ENCODE measurements at places on chromosomes 16 and 17.
A peak's percentile ranks its signal among the peaks of the same experiment; 100 is the strongest.

- no peak for DNase-seq
These were observed 35.8 kb downstream of the TEKT5 start for GRCh38 chr16:10658943-10659342.

DNA sequence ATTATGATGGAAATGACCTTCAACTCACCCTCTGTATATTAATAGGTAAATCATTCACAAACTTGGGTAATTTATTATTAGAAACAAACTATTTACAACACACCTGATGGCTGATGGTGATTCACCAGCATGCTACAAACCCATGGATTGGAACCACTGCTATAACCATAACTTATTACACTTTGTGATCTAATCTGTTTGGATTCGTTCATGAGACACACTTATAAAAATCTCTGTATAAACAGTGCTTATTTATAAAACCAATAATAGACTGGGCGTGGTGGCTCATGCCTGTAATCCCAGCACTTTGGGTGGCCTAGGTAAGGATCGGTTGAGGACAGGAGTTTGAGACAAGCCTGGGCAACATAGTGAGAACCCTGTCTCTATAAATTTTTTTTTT lies 16.0 kb downstream of the SMIM36 start:
- DNase-seq = no peak

DNA sequence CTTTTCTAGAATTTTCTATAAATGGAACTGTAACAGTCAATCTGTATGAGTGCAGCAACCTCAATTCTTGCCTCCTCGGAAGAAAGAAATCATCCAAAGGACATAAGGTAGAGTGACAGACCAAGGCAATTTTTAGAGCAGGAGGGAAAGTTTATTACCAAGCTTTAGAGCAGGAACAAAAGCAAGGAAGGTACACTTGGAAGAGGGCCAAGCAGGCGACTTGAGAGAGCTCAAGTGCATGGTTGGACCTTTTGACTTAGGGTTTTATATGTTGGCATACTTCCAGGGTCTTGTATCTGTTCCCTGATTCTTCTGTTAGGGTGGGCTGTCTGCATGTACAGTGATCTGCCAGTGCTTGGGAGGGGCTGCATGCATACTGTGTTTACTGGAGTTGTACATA lies 50.3 kb downstream of the SCNN1G start:
- no peak for DNase-seq

DNA sequence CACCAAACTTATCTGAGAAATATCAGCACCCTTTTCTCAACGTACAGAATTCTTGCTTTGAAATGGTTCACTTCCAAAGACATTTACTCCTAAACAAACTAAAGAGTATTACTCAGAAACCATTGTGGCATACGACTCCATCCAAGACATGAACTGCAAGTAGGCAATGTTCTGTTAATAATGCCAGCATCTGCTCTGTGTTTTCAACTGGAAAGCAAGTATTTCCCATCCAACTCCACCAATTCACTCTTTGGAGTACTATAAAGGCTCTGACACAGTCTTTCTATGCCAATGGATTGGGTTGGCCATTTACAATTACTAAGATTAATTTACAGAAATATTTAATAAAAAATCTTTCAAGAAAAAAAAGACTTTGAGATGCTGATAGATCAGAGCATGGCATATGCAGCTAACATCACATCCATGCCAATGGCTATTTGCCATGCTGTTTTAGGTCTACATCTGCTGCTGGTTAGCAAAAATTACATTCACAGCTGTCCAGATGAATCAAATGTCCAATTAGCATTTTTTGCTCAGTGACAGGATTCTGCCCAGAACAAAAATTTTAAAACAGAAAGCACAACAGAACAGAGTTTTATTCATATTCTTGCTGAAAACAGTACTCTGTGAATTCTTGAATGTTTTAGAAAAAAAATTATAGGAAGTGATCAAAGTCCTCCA lies 65.9 kb upstream of the HLF start:
- DNase-seq = no peak

- DNase-seq = no peak
These were observed 723 bp downstream of the NTHL1 start for GRCh38 chr16:2046893-2047329.

DNA sequence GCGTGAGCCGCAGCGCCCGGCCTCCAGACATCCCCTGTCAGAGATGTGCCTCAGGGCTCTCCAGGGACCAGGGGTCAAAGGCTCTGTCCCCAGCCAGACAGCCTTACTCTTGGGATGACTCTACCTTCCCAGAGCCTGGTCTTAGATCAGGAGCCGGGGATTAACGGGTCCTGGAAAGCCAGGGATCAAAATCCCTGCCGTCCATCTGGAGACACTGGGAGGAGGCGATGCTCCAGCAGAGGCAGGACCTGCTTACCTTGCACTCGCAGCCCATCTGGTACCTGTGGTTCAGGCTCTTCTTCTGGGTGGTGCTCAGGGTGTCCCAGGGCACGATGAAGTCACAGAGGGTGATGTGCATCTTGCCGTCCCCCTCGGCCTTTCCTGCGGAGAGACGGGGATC lies 16.7 kb upstream of the USP36 start:
- DNase-seq = no peak

DNA sequence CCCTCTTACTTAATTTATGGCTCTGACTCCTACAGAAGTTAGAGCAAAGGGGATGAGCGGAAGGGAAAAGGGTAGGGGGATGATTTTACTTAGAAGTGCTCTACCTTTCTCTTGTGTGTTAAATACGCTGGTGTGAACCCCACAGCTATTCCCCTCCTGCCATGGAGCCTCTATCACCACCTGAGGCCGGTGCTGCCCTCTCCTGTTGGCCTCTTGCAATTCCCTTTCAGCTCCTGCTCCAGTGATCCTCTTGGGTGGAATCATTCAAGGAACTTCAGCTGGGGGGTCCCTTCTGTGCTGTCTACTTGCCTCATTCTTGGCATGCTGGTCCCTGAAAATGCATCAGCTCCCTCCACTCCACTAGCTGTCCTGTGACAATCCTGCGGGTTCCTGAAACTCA lies 41.8 kb upstream of the CDH8 start:
- no peak for DNase-seq

DNA sequence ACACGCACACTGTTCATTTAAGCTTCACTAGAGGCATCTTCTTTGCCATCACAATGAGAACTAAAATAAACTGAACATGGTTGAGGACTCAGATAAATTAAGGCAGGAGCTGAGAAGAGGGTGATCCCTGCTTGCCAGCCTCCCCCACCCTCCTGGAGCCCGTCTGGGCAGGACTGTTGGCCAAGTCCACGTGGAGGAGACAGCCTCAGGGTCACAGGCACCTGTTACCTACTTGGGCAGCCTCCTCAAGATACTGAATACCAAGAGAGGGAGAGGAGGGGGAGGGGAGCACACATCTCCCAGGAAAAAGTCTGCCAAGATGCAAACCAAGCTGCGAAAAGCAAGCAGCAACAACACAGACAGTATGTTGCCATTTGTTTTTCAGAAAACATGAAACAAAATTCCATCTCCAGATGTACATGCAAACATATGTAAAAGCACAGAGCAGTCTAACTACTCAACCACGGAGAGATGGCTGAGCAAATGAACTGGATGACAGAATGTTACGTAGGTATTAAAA lies 67.4 kb downstream of the SLC39A11 start:
- DNase-seq = no peak

- no peak for DNase-seq
These were observed 7.0 kb upstream of the CCNF start for GRCh38 chr16:2422123-2422867.

DNA sequence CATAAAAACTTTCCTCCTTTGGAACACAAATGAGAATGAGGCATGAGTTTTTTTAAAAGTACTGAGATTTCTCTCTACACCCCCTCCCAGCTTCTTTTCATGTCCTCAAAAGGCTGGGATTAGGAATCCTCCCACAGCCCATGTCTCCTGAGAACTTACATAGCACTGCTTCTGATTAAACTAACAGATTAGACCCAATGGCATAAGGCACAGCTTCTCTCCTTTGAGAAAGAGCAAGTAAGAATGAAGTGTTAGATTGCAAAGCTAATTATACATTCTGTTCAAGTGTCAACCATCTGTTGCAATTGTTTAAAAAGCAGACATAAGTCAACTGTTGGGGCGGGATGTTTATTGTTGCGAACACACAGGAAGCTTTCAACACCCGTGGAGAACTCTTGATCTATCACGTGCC lies 715.1 kb downstream of the CDH11 start:
- DNase-seq = no peak

- DNase-seq = no peak
These were observed 23.9 kb downstream of the SRCAP start for GRCh38 chr16:30722916-30723315.

DNA sequence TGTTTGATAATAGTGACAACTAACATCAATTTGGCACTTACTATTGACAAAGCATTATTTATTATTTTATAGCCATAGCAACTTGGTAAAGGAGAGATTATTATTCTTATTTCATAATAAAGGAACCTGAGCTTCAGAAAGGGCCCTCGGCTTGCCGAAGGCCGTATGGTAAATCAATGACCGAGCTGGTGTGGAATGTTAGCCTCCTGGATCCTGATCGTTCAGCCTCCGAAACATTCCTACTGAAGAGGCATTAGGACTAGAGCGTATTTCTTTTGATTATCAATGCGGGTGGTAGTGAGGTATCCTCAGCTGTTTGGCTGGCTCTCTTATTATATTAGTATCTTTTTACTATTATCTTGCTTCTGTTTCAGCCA lies 199.3 kb upstream of the TBX2 start:
- no peak for DNase-seq

DNA sequence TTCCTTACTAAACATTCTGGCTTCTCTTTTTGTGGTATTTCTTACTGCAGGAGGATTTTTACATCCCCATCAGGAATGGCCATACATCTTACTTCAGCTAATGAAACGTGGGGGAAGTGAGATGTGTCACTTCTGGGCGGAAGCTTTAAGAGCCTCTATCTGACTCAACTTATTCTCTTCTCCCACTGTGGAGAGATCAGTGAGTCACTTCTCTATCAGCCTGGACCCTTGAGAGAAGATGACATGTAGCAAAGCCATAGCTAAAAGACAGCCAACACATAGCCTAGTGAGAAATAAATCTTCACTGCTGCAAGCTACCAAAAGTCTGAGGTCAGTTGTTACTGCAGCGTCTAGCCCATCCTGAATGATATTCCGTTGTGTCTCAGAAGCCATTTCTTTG lies 1066.7 kb upstream of the RBFOX1 start:
- no peak for DNase-seq

- no peak for DNase-seq
These were observed 40.2 kb upstream of the BPTF start for GRCh38 chr17:67785122-67785477.

- DNase-seq = no peak
These were observed 38.6 kb downstream of the LITAFD start for GRCh38 chr16:8920645-8921346.

GRCh38 chr17:78862073-78863023 lies 21.7 kb upstream of the USP36 start:
- DNase-seq = no peak

- DNase-seq = no peak
These were observed 19.5 kb upstream of the RNF43 start for GRCh38 chr17:58436805-58437239.

DNA sequence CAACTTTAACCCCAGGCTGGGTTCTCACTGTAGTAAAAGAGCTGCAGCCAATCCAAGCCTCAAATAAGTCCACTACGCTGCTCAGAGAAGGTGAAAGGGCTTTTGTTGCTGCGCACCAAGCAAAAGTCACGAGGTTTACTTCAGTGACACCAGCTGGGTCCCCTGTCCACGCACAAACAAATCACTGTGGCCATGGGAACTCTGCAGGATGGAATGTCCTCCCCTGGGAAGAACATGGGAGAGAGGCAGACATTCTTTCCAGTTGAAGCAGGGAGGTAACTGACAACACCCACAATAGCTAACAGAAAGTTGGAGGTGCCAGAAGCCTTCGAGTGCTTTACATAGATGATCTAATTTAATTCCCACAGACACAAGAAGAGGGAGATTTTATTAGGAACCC lies 181.9 kb downstream of the PMP22 start:
- no peak for DNase-seq

GRCh38 chr17:45221081-45222013 lies at the start of gene FMNL1:
Gene FMNL1, plus strand, starts transcription at chr17:45221885. Its CDS starts 240 bp downstream, at chr17:45222125.
- DNase-seq = peak; percentile 79

DNA sequence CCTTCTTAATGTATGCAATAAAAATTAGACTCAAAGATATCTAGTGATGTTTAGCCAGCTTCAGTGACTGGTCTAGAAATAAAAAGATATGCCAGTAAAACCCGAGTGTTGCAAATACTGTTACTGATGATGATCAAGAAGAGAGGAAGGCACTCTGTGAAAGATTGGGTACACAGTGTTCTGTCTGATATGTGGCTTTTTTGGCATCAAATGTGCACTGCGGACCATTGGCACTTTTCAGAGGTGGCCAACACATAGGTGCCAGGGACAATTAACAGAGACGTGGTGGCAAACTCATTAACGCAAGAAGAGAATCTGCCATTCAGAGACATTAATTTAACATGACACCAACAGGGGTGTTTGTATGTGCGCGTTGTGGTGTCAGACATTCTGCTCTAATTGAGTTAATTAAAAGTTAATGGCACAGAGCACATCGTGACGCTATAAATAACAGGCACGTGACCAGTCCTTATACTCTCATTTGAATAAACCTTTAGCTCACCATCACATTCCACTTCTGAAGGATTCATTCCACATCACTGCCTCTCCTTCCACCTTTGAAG lies 549.3 kb upstream of the HSBP1 start:
- no peak for DNase-seq

GRCh38 chr16:63061319-63061718 lies 1025.1 kb upstream of the CDH8 start:
- DNase-seq = no peak

GRCh38 chr17:57326336-57326735 lies 70.0 kb downstream of the MSI2 start:
- DNase-seq = no peak

- no peak for DNase-seq
These were observed 376.5 kb upstream of the CDH5 start for GRCh38 chr16:65989861-65990604.
